HL-60 (cell line): ENCODE measurements at places on chromosomes 2 and 18.

- no peak for DNase-seq
Observed at GRCh38 chr2:164984428-164984827, 29.1 kb upstream of the SLC38A11 start.

- DNase-seq, result no peak
Observed at GRCh38 chr2:42353792-42354429, 7.1 kb downstream of the COX7A2L start.

GRCh38 chr18:32019251-32019948, 775 bp downstream of the RNF125 start:
- DNase-seq, result peak; percentile 67

DNA sequence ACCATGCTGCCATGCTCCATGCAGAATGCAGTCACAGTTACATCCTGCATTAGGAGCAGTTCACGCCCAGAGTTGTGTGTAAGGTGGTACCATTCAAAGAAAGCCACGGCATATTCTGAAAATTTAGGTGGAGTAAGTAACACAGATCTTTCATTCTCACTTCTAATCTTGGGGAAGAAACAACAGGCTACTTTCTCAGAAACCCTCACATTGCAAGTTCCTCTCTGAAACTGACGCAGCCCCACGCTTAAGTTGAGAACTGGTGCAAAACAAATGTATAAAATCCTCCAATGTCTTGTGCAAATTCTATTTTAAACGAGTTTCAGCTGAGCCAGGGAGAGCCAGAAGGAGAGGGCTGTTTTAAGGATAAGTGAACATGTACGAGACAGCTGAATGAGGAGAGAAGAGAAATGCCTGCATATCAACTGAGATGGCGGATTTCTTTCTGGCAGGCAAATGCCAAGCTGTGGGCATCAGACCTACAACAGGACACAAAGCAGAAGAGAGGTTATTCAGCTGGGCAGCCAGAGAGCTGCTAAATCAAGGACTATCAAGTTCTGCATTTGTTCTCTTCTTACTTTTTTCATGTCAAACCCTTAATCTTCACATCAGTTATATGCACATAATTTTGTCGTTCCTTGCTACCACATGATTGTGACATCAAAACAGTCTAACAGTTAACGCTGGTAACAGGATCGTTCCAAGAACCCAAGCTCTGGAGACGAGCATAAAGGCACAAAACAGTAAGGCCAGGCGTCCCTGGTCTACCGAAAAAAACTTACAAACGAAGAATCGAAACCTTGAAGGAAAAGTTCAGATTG, 6.4 kb downstream of the ARL4C start:
- DNase-seq, result peak; percentile 60

DNA sequence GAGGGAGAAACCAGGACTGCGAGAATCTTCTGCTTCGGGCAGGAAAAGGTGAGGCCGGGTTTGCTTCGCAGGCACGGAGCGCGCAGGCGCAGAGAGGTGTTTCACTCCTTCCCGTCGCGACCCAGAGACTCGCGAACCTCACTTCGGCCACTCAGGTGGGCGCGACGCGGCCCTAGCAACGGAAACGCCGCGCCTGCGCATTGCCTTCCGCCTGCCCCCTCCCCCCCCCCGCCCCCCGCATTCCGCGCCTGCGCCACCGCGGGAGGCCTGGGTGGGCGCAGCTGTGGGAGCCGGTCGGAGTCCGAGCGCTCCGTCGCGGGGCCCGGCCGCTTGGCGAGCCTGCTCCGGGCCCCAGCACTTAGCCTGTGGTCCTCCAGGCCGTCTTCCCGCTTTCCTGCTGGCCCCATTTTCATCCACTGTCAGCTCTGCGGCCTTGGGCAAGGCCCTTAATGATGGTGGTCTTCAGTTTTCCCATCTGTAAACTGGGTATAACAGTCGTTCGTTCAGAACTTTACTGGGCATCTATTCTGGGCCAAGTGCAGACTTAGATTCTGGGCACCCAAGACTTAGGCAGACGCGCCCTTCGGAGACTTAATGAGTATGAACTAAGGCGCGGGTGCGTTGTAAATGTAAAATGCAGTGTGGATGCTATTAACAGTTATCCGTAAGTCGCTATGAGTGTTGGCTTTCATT, 62.1 kb upstream of the ACKR3 start:
- DNase-seq, result no peak

DNA sequence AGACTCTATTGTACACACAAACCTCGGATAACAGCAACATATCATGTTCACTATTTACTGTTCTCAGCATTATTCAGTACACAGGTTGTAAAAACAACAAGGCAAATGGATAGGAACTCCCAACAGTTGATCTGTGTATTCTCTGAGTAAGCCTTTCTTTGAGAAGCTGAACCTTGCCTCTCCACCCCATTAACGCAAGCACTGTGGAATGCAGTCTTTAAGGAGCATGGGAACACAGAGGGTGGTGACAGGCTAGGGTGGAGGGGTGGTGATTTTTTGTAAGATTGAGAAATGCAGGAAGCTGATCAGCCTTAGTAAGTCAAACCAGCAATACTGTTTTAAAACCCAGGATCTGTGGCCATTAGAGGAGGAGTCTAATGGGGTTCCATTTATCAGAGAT, 19.6 kb upstream of the SERPINB11 start:
- DNase-seq, result no peak

DNA sequence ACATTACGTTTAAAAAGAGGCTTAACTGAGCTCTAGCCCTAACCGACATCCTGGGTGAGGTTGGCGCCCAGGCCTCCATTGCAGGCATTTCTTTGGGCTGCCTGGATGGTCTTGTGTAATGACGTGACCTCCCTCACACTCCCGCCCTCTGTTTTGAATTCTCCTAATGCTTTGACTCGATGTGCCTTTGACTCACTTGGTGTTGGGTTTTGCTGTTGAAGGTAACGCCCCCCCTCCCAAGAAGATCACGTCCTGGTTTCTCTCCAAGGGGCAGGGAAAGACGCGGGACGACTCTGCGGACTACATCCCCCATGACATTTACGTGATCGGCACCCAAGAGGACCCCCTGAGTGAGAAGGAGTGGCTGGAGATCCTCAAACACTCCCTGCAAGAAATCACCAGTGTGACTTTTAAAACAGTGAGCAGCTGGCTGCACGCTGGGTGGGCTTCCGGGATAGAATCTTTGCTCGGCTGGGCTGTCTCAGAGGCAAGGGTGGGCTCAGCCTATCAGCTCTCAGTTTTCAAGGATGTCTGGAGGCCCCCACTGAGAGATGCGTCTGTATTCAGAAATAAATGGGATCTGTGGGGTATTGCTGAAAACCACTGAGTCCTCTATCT, 87.9 kb upstream of the ATG16L1 start:
- DNase-seq, result no peak

- DNase-seq, result no peak
Observed at GRCh38 chr2:74050151-74050550, 65.4 kb downstream of the TET3 start.

GRCh38 chr2:127397568-127398238, 9.9 kb upstream of the MAP3K2 start:
- no peak for DNase-seq

- no peak for DNase-seq
Observed at GRCh38 chr2:172253190-172254052, 150.7 kb upstream of the DLX2 start.

DNA sequence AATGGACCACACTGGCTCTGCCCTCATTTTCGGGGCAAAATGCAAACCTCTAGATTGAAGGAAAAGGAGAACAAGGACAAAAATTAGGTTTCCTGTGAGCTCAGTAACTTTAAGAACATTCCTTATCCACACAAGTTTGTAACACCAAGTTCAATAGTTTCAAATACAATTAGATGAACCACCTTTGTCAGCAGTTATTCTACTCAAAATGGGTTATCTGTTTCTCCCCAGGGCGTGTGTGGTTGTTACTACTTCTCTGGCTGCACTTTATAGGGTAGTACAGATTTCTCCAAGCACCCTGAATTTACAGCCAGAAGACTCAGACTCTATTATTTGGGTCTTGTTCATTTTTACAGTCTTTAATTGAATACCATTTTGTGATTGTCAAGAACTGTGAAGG, 45.0 kb upstream of the TANK start:
- no peak for DNase-seq

DNA sequence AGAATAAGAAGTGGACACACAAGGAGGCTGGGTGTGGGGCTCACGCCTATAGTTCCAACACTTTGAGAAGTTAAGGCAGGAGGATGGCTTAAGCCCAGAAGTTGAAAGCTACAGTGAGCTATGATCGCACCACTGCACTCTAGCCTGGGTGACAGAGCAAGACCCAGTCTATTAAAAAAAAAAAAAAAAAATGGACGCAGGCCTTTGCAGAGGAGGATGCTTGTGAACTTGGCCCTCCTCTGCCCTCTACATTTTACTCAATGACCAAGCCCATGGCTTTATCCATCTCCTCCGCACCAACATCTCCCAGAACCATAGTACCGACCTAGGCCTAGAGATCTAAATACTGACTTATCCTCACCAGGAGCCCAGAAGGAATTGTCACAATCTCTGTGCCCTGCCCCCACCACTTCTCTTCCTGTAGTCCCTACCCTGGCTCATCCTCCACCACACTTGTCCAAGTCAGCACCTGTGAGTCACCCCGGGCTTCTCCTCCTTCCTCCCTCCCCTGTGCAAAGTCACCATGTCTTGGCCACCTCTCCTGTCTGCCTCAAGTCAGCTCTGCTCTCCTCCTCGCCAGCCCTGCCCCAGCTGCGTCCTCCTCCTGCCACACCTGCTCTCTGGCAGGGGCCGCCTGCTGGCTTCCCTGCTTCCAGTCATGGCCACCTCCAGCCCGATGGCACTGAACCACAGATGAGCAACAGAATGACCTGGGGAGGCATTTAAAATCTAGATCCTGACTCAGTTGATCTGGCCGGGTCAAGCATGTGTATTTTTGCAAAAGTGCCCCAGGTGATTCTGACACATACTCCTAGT, 35.8 kb upstream of the ASPRV1 start:
- DNase-seq, result peak; percentile 67

- DNase-seq, result no peak
Observed at GRCh38 chr2:226031647-226032501, 632.4 kb downstream of the NYAP2 start.

DNA sequence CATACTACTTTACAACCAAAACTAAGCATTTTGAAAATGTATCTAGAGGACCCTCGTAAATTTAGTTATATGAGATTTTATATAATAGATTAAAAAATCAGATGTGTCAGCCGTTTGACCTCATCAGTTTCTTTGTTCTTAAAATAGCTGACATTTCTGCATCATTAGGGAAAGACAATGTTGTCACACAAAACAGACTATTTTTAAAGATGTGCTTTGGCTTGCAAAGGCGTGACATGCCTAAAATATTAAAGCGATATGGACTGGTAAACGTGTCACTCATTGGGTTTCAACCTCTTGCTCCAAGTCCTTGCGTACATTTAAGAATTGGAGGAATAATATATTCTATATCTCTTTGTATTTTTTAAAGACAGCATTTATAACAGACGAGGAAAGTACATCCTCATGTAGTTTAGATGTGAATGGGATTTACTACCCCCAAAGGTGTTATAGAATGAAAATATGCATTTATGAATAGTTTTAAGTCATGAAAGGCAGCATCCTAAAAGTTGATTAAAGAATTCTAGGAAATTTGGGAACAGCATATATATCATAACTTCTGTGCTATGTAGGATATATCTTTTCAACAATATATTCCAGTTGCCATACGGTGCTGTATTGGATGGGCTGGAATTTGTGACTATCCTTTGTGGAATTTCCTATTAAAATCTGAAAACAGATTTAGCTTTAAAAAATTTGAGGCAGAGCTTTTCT, 3.8 kb downstream of the MYL12A start:
- no peak for DNase-seq

DNA sequence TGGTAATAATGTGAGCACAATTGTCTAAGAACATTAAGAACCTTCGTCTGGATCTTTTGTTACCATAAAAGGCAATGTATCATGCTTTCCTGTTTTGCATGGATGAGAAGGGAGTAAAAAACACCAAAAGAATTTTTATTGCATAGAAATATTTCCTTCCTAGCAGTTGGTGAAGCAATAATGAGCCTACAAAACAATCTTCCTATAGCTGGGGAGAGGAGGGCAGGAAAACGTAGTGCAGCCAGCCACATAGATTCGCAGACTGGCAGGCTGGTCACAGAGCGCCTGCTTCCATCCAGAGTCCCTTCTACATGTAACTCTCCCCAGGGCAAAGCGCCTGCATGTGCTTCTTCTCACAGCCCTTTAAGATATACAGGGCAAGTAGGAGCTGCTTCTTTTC, 190.4 kb downstream of the BABAM2 start:
- DNase-seq, result no peak

- no peak for DNase-seq
Observed at GRCh38 chr2:188291617-188292347, at the start of gene GULP1. GULP1 (plus strand) TSS chr2:188291874; CDS start chr2:188477703, 185,829 bp downstream.

DNA sequence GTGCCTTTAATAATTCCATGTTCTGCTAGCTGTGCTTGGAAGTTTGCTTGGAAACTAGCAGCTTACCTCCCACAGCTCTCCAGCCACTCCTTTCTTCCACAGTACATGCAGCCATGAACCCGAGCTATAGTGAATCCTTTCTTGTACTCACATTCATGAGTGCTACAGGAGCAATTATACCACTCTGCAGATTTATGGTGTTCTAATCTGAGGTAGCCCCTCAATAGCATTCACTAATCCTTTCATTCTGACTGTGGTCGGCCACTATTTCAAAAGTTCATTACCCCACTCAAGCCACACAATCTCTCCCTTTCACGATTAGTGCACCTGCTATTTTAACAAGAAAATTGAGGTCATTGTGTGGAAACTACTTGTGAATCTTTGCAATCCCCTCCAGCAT, 53.2 kb downstream of the CSRNP3 start:
- DNase-seq, result no peak

- no peak for DNase-seq
Observed at GRCh38 chr2:170969872-170970496, 40.9 kb downstream of the GORASP2 start.

DNA sequence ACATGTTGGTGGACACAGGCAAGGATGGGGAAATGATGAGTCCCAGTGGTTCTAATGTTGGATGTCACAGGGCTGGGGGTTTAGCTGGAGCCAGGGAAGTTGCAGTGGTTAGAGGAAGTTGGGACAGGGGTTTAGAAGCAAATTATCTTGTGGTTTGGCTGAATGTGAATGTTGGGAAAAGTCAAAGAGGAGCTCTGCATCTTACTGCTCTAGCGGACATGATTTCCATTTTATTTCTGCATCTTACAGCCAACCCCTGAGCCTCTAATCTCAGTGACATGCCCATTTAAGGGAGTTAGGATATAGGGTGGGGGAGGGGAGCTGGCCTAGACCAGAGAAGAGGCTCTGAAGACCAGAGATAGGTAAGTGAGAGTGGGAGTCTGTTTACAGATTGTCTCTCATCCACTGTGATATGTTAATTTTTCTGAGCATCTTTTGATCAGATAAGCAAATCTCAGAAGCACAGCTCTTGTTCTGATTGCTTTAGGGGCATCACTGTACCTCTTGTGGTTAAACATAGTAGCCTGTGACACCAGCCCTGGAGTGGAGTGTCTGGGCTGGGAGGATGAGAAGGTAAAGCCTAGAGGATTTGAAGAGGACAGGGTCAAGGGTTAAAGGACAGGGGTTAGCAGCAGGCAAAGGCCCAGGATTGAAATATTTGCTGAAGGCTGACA, 43.6 kb downstream of the SETBP1 start:
- DNase-seq, result no peak

- no peak for DNase-seq
Observed at GRCh38 chr2:119483896-119484718, 40.2 kb downstream of the SCTR start.
